ENCODE measurements at places on chromosomes 16 and 17. TPM values are rescaled to one million over a fixed set of nuclear protein-coding genes. Genes with fewer than 3 reads are reported as not detected.

- DNase-seq, result peak; percentile 83
- peak overlapping the region; percentile 72 for H3K27ac ChIP-seq
- no peak overlapping the region for H3K4me3 ChIP-seq
- peaks cover 15% of the 10 kb centered on the region for H3K4me1 ChIP-seq
- H3K27me3 ChIP-seq, result no peaks in the 10 kb centered on the region
Observed at GRCh38 chr16:85673529-85674417, 15.0 kb downstream of the GINS2 start.

GRCh38 chr16:67936880-67937605 is 393 bp upstream of the PSMB10 start:
- no peaks in the 10 kb centered on the region for H3K36me3 ChIP-seq
- peak; percentile 60 for DNase-seq
- H3K4me1 ChIP-seq, result peaks cover 14% of the 10 kb centered on the region

Gene VAT1L
- 0.05 TPM for total RNA-seq

- H3K4me3 ChIP-seq, result peak overlapping the region; percentile 86
- H3K27ac ChIP-seq, result peak overlapping the region; percentile 98
- no peak for DNase-seq
- H3K27me3 ChIP-seq, result no peaks in the 10 kb centered on the region
- H3K4me1 ChIP-seq, result peaks cover 4% of the 10 kb centered on the region
- peaks cover 4% of the 10 kb centered on the region for H3K36me3 ChIP-seq
Observed at GRCh38 chr17:38706505-38707216, 1.6 kb downstream of the MLLT6 start.

DNA sequence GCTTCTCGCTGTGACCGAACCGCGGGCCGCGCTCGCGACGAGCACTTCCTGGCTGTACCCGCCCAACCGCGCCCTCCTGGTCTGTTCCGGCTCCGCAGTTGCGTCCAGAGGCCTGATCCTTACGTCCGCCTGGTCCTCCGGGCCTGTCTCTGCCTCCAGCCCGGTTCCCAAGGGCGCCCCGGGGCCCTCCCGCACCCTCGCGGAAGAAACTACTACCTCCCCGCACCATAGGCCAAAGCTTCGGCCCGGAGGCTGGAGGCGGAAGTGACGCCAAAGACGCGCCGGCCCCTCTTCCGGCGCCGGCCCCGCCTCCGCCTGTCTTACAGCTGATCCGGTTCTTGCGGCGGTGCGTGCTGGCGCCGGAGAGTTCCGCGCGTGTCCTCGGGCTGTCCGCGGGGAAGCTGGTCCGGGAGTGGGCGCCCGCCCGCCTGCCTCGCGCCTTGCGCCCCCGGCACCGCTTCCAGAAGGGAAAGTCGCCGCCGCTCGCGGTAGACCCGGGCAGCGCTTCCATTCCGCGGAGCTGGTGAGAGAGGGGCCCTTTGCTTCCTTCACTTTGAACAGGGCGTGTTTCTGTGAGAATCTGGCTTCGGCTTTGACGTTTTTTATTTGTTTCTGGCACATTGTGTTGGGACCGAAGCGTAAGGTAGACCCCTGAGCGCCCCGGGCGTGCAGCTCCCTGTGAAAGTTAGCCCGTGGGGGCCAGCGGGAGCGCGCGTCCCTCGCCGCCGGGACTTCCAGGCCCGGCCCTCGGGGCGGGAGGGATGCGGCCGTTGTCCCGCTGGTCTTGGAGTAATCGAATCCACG is at the start of gene ZNF778:
TSS of gene ZNF778 (plus strand) at position 316 of the 804 bp plus-strand sequence. CDS start 3,425 bp downstream, outside the sequence.
- peak within 1 kb of the TSS; percentile 74 for H3K4me3 ChIP-seq
- H3K27ac ChIP-seq, result peak within 1 kb of the TSS; percentile 96
- peaks cover 4% of the 10 kb centered on the region for H3K4me1 ChIP-seq
- H3K27me3 ChIP-seq, result no peaks in the 10 kb centered on the region

GRCh38 chr17:80119839-80120238 is 18.5 kb downstream of the GAA start:
- H3K4me1 ChIP-seq, result no peaks in the 10 kb centered on the region
- H3K4me3 ChIP-seq, result no peak overlapping the region

- H3K4me3 ChIP-seq, result no peak overlapping the region
- no peaks in the 10 kb centered on the region for H3K4me1 ChIP-seq
- H3K27ac ChIP-seq, result peak overlapping the region; percentile 37
- no peaks in the 10 kb centered on the region for H3K27me3 ChIP-seq
- DNase-seq, result no peak
Observed at GRCh38 chr17:56979091-56979480, 1.2 kb downstream of the SCPEP1 start.

DNA sequence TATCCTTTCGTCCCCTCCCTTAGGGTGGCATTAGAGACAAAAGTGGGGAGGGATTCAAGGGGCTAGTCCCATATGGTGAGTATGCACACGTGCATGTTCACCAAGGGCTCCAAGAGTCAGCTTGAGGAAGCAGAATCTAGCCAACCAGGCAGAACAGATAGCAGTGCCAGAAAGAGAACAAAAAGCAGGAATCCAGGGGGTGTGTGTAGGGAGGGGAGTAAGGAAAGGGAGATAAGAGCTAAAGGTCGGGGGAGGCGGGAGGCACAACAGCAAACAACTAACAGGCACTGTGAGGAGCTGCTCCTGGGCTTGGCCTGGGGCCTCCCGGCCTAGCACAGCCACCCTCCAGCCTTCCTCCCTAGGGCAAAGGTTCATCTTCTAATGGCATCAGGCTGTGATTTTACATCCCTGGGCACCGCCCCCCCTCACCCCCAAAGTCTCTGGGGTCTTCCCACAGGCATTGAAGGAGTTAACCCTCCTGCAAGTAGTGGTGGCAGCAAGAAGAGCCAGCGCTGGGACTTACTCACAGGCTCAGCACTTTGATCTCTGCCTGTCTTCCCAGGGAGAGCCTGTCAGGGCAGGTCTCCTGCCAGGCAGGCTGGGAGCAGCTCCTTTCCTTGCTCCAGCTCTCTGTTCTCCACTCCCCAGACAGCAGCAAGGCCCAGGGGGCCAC is 12.4 kb upstream of the SUPT4H1 start:
- peaks cover 3% of the 10 kb centered on the region for H3K4me1 ChIP-seq
- no peaks in the 10 kb centered on the region for H3K36me3 ChIP-seq
- H3K27ac ChIP-seq, result peak overlapping the region; percentile 57
- H3K4me3 ChIP-seq, result no peak overlapping the region

DNA sequence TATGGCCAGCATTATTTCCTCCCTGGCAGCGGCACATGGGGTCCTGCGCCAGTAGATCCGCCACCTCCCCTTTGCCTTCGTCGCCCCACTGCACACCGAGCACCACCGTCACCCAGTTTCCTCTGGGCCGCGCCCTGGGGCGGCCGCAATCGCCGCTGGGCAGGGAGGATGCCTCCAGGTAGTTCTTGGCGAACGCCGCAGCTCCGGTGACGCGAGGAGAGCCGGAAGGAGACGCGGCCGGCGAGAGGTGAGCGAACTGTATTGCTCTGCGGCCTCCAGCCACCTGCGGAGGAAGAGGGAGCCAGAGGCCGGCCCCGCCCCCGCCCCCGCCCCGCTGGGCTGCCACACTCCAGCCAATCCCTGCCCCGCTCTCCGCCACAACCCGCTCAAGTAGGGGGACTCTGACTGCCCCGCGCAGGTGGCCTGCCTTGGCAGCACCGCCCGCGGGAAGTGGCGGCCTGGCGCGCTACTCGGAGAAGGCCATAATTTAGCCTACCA is 11.8 kb upstream of the SLFN13 start:
- H3K4me3 ChIP-seq, result peak overlapping the region; percentile 22
- H3K36me3 ChIP-seq, result no peaks in the 10 kb centered on the region
- no peak overlapping the region for H3K27ac ChIP-seq
- no peaks in the 10 kb centered on the region for H3K27me3 ChIP-seq
- peak; percentile 39 for DNase-seq

All from prostate gland (tissue), 2 donors.